ENCODE measurements at places on chromosomes 7 and 10. TPM values are rescaled to one million over a fixed set of nuclear protein-coding genes. Genes with fewer than 3 reads are reported as not detected.

MSMB gene
- total RNA-seq: not detected

GRCh38 chr7:132750530-132751217, 174.4 kb upstream of the PLXNA4 start:
- H3K4me1 ChIP-seq: no peaks in the 10 kb centered on the region
- no peaks in the 10 kb centered on the region for H3K36me3 ChIP-seq
- no peak overlapping the region for H3K27ac ChIP-seq
- no peak overlapping the region for H3K4me3 ChIP-seq
- no peak for DNase-seq
- H3K27me3 ChIP-seq: no peaks in the 10 kb centered on the region

DNA sequence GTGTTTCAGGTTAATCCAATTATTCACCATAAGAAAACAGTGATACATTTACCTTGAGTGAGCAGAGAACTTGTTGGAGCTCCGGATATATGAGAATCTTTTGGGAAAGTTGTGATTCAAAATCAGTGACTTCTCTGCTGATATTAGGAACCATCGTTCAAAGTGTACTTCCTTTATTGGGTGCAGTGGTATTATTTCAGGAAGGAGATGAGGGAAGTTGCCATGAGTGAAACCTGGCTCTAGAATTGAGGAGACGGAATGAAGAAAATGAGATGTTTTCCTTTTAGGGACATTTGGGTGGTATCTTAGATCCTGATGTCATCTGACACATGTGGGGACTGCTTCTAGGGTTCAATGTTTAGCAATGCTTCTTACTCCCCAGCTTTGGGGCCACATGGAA, 343.9 kb downstream of the ABCA13 start:
- no peak overlapping the region for H3K4me3 ChIP-seq
- no peaks in the 10 kb centered on the region for H3K4me1 ChIP-seq
- DNase-seq: no peak
- no peaks in the 10 kb centered on the region for H3K36me3 ChIP-seq
- H3K27me3 ChIP-seq: no peaks in the 10 kb centered on the region
- no peak overlapping the region for H3K27ac ChIP-seq

- peak overlapping the region; percentile 21 for H3K27ac ChIP-seq
- DNase-seq: no peak
Measured at GRCh38 chr10:15196021-15196834, 27.7 kb upstream of the NMT2 start.

- no peak overlapping the region for H3K27ac ChIP-seq
- H3K4me3 ChIP-seq: no peak overlapping the region
- no peak for DNase-seq
- no peaks in the 10 kb centered on the region for H3K4me1 ChIP-seq
- H3K27me3 ChIP-seq: no peaks in the 10 kb centered on the region
Measured at GRCh38 chr10:34255035-34255434, 560.1 kb downstream of the PARD3 start.

DNA sequence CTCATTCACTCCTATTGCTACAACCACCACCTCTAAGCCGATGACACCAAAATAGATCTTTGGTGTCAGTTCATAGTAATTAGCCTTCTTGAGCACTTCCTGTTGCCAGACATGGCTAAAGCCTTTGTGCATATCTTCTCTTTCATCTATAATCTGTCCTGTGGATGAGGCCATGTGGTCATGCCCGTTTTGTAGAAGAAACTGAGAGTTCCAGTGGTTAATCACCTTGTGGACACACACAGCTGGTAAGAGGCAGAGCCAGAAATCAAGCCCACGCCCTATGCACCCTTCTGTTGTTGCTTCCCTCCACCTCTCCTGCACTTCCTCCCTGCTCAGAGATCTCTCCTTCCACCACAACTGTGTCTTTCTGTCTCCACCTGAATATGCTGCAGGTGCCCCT, 285.1 kb upstream of the PFKP start:
- H3K4me1 ChIP-seq: no peaks in the 10 kb centered on the region
- no peak for DNase-seq
- peaks cover 7% of the 10 kb centered on the region for H3K27me3 ChIP-seq
- no peaks in the 10 kb centered on the region for H3K36me3 ChIP-seq
- no peak overlapping the region for H3K4me3 ChIP-seq

NME8 gene
- not detected for total RNA-seq

- DNase-seq: no peak
- H3K36me3 ChIP-seq: no peaks in the 10 kb centered on the region
- H3K27me3 ChIP-seq: no peaks in the 10 kb centered on the region
- no peaks in the 10 kb centered on the region for H3K4me1 ChIP-seq
- no peak overlapping the region for H3K4me3 ChIP-seq
Measured at GRCh38 chr7:34123316-34123715, 218.0 kb downstream of the BMPER start.

GRCh38 chr10:17747883-17748550, 4.0 kb upstream of the TMEM236 start:
- H3K4me1 ChIP-seq: peaks cover 5% of the 10 kb centered on the region
- H3K27me3 ChIP-seq: no peaks in the 10 kb centered on the region
- H3K27ac ChIP-seq: no peak overlapping the region

- H3K4me1 ChIP-seq: peaks cover 8% of the 10 kb centered on the region
- DNase-seq: no peak
- no peak overlapping the region for H3K4me3 ChIP-seq
- no peaks in the 10 kb centered on the region for H3K27me3 ChIP-seq
- H3K27ac ChIP-seq: no peak overlapping the region
Measured at GRCh38 chr7:100840470-100841100, 11.9 kb upstream of the SLC12A9 start.

GRCh38 chr7:155844019-155844453, 31.8 kb upstream of the SHH start:
- H3K36me3 ChIP-seq: no peaks in the 10 kb centered on the region
- no peaks in the 10 kb centered on the region for H3K4me1 ChIP-seq
- peaks cover 11% of the 10 kb centered on the region for H3K27me3 ChIP-seq
- no peak overlapping the region for H3K27ac ChIP-seq

DNA sequence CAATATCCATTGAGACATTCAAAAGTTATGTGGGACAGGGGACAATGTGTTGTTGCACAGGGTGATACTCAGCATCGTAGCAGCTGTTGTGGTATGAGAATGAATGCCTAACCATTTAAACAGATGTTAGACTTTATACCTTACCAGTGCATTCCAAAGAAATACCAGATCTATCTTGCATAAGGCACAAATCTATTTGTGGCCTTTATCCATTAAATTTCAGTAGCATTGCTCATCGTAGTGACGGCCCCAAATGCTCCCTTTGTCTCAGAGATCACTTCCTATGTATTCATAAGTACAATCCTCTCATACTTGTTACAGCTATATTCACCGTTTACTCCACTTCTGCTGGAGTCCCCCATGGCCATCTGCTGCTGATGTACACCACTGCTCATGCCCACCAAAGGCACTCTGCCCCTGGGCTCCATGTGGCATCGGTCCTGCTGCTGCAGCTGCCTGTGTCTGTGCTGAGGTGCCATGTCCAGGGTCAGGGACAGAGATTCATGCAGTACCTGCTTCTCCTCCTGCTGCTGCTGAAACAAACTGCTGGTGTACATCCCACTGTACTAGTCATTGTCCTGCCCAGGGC, 96.3 kb downstream of the CPED1 start:
- no peak overlapping the region for H3K4me3 ChIP-seq
- no peaks in the 10 kb centered on the region for H3K27me3 ChIP-seq
- no peaks in the 10 kb centered on the region for H3K4me1 ChIP-seq
- DNase-seq: no peak
- H3K36me3 ChIP-seq: no peaks in the 10 kb centered on the region

GRCh38 chr7:31091924-31092434, 39.9 kb downstream of the ADCYAP1R1 start:
- DNase-seq: no peak
- H3K4me3 ChIP-seq: no peak overlapping the region
- H3K4me1 ChIP-seq: no peaks in the 10 kb centered on the region
- no peaks in the 10 kb centered on the region for H3K36me3 ChIP-seq
- H3K27ac ChIP-seq: no peak overlapping the region
- H3K27me3 ChIP-seq: peaks cover 8% of the 10 kb centered on the region

KNDC1 gene
- not detected for total RNA-seq

DNA sequence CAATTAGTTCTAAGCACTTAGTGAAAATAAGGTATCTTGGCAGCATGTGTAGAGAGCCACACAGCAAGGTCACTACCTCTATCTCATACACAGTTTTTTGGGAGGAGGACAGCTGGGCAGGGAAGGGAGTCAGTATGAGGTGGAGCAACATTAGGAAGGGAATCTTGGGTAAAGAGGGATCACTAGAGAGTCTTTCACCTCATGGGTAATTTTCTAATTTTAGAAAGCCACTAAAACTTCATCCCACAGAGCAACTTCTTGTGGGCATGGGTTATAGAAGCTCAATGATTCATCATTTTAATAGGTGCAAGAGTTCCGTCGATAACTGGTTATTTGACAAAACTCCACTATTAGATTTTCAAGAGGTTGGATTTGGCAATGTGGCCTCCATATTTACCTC, 2.5 kb downstream of the NRAP start:
- H3K27ac ChIP-seq: no peak overlapping the region
- H3K27me3 ChIP-seq: peaks cover 19% of the 10 kb centered on the region
- H3K4me3 ChIP-seq: no peak overlapping the region
- H3K4me1 ChIP-seq: peaks cover 4% of the 10 kb centered on the region

FANK1 gene
- 0.58 TPM for total RNA-seq

DNA sequence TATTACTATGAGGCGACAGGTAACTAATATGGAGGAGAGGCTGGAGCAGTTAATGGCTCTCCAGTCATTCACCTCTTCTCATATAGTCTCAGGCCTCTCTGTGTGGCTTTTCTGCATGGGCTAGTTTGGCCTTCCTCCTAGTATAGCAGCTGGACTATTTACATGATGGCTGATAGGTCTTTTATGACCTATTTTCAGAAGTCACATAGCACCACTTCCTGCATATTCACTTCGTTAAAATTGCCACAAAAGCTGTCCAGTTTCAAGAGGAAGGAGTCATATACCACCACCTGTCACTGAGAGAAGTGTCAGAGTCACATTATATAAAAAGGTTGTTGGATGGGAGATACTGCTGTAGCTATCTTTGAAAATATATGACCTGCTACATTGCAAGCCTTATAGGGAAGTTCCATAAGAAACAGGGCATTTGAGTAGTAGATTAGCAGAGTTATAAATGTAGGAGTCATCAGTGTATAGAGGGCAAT, 8.0 kb upstream of the DMTF1 start:
- H3K4me1 ChIP-seq: no peaks in the 10 kb centered on the region
- H3K27me3 ChIP-seq: peaks cover 3% of the 10 kb centered on the region
- DNase-seq: no peak
- H3K36me3 ChIP-seq: no peaks in the 10 kb centered on the region
- H3K27ac ChIP-seq: no peak overlapping the region

SUGCT gene
- 2.0 TPM for total RNA-seq

GRCh38 chr10:17736223-17736622, 15.8 kb upstream of the TMEM236 start:
- peak; percentile 10 for DNase-seq
- H3K27ac ChIP-seq: no peak overlapping the region
- peaks cover 2% of the 10 kb centered on the region for H3K4me1 ChIP-seq
- H3K4me3 ChIP-seq: no peak overlapping the region
- H3K27me3 ChIP-seq: no peaks in the 10 kb centered on the region

- peak; percentile 12 for DNase-seq
- H3K4me1 ChIP-seq: no peaks in the 10 kb centered on the region
- peaks cover 1% of the 10 kb centered on the region for H3K27me3 ChIP-seq
- no peak overlapping the region for H3K4me3 ChIP-seq
- H3K27ac ChIP-seq: no peak overlapping the region
Measured at GRCh38 chr7:113774182-113774807, 144.5 kb downstream of the PPP1R3A start.

LRRC61 gene
- 21.9 TPM for total RNA-seq

- DNase-seq: no peak
- H3K27me3 ChIP-seq: no peaks in the 10 kb centered on the region
- no peaks in the 10 kb centered on the region for H3K36me3 ChIP-seq
Measured at GRCh38 chr10:103683851-103684250, 171.5 kb downstream of the SH3PXD2A start.

GRCh38 chr7:95608359-95609173, 12.2 kb upstream of the PDK4 start:
- H3K36me3 ChIP-seq: no peaks in the 10 kb centered on the region
- H3K27ac ChIP-seq: no peak overlapping the region
- H3K4me1 ChIP-seq: no peaks in the 10 kb centered on the region
- no peak overlapping the region for H3K4me3 ChIP-seq
- peak; percentile 8 for DNase-seq

DNA sequence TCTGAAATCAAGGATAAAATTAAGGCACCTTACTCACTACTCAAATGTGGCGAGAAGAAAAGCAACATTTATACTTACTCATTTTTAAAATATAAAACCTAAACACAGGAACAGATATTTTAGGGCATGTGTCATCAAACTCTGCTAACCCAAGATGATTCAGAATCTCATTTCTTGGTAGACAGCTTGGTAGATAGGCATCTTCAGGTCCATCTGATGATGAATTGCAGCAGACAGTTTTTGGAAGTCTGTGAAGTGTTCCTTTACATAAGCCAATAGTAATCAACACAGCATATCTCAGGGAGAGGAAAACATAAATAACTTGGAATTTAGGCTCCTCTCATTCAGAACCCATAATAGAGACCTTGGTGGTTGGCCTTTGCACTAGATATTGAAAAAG, 3.4 kb downstream of the HIPK2 start:
- H3K27me3 ChIP-seq: peaks cover 3% of the 10 kb centered on the region
- peaks cover 5% of the 10 kb centered on the region for H3K36me3 ChIP-seq
- no peak overlapping the region for H3K4me3 ChIP-seq
- H3K4me1 ChIP-seq: peaks cover 66% of the 10 kb centered on the region
- peak overlapping the region; percentile 75 for H3K27ac ChIP-seq

DNA sequence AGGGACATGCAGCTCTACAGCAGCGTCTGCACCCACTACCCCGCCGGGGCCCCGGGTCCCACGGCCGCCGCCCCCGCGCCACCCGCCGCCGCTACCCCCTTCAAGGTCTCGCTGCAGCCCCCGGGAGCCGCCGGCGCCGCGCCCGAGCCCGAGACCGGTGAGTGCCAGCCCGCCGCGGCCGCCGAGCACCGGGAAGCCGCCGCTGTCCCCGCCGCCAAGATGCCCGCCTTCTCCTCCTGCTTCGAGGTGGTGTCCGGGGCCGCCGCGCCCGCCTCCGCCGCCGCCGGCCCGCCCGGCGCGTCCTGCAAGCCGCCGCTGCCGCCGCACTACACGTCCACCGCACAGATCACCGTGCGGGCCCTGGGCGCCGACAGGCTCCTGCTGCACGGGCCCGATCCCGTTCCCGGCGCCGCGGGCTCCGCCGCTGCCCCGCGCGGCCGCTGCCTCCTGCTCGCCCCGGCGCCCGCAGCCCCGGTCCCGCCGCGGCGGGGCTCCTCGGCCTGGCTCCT, 631 bp downstream of the OTUD1 start:
- H3K4me1 ChIP-seq: peaks cover 30% of the 10 kb centered on the region
- peak; percentile 43 for DNase-seq
- H3K27ac ChIP-seq: no peak overlapping the region
- H3K27me3 ChIP-seq: no peaks in the 10 kb centered on the region

DNA sequence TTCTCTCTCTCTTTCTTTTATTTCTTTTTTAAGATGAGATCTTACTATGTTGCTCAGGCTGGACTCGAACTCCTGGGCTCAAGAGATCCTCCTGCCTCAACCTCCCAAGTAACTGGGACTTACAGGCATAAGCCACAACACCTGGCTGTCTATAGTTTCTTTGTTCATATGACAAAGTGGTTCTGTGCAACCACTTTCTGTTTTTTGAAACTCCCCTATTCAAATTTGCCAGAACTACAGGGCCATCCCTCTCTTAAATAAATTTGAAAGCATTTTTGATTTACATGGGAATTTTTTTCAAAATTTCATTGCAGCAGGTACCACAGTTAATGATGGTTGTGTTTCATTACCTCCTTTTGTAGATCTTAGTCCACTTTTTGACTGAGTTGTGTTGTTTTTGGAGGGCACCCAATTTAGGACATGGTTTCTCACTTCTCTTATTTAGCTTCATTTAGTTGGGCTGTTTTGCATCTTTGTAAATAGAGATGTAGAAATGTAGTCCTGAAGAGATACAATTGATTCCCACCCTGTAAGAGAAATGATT, 119.2 kb downstream of the LRRC4 start:
- H3K27ac ChIP-seq: no peak overlapping the region
- H3K36me3 ChIP-seq: peaks cover 9% of the 10 kb centered on the region
- no peak for DNase-seq
- no peak overlapping the region for H3K4me3 ChIP-seq
- H3K27me3 ChIP-seq: no peaks in the 10 kb centered on the region
